ENCODE measurements at places on chromosomes 1 and 21. TPM values are rescaled to one million over a fixed set of nuclear protein-coding genes. Genes with fewer than 3 reads are reported as not detected.

GRCh38 chr1:63743781-63744180 lies 30.0 kb upstream of the ROR1 start:
- H3K36me3 ChIP-seq, result no peaks in the 10 kb centered on the region
- DNase-seq, result no peak
- H3K27ac ChIP-seq, result no peak overlapping the region
- no peak overlapping the region for H3K4me3 ChIP-seq

DNA sequence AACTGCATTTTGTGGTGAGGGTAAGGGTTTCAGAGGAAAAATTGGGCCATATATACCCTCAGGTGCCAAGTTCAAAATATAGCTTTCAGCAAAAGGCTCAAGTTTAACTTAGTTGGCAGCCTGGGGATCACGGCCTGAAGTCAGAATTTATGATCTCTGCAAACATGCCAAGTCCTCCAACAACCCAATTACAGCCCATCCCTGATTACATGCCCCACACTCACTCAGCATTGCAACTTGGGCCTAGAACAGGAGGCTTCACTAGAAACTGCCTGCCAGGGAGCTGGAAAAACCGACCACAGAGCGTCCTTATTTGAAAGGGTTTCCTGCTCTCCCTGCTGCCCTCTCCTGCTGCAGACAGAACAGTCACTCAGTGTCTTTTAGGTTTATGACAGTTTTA lies 12.4 kb downstream of the FYB2 start:
- no peaks in the 10 kb centered on the region for H3K4me1 ChIP-seq
- no peak overlapping the region for H3K4me3 ChIP-seq
- H3K27me3 ChIP-seq, result no peaks in the 10 kb centered on the region
- DNase-seq, result no peak
- H3K27ac ChIP-seq, result no peak overlapping the region
- H3K36me3 ChIP-seq, result no peaks in the 10 kb centered on the region

- peaks cover 38% of the 10 kb centered on the region for H3K27me3 ChIP-seq
- H3K4me1 ChIP-seq, result no peaks in the 10 kb centered on the region
- no peak for DNase-seq
- no peak overlapping the region for H3K27ac ChIP-seq
- no peak overlapping the region for H3K4me3 ChIP-seq
- no peaks in the 10 kb centered on the region for H3K36me3 ChIP-seq
Observed at GRCh38 chr1:148353461-148354283, 129.4 kb downstream of the PPIAL4G start.

DNA sequence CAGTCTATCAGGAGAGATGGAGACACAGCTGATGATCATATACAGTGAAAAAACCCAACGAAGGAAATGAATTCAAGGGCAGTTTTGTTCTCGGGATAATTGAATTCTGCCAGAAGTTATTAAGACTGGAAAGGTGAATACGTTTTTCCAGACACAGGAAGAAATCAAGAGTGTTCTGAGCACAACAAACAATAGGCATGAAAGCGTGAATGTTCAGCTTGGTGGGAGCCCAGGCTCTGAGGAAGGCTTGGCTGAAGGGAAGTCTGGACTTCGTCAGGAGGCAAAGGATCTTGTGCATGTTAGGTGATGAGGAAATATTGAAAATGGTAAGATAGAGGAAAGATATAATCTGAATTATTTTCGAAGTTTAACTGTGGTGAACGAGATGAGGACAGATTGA lies 50.4 kb downstream of the CYYR1 start:
- no peak for DNase-seq
- H3K4me3 ChIP-seq, result no peak overlapping the region
- no peaks in the 10 kb centered on the region for H3K4me1 ChIP-seq
- H3K27me3 ChIP-seq, result no peaks in the 10 kb centered on the region
- no peaks in the 10 kb centered on the region for H3K36me3 ChIP-seq

DNA sequence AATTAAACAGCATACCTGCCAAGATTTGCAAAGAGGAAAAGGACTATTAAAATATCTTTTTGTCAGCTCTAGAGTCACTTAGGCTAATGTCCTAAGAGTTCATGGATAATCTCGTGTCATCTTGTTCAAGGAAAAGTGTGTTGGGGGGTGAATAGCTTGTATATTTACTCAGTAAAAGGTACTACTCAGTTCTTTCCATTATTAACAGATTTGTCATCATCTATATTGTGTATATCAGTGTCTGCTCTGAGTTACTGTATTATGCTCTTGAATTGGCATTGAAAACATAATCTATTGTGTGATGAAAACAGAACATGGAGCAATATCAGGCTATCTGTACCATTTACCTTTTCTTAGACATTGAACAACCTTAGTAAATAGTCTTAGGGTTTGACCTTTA lies 41.9 kb downstream of the SMG7 start:
- no peak overlapping the region for H3K4me3 ChIP-seq
- no peaks in the 10 kb centered on the region for H3K4me1 ChIP-seq
- no peak overlapping the region for H3K27ac ChIP-seq

- peaks cover 11% of the 10 kb centered on the region for H3K27me3 ChIP-seq
- H3K4me1 ChIP-seq, result no peaks in the 10 kb centered on the region
- no peak overlapping the region for H3K27ac ChIP-seq
- no peak overlapping the region for H3K4me3 ChIP-seq
- no peaks in the 10 kb centered on the region for H3K36me3 ChIP-seq
Observed at GRCh38 chr1:23278717-23279116, 61.4 kb upstream of the HTR1D start.

- no peak overlapping the region for H3K27ac ChIP-seq
- no peak for DNase-seq
- H3K4me1 ChIP-seq, result no peaks in the 10 kb centered on the region
- H3K4me3 ChIP-seq, result no peak overlapping the region
- H3K36me3 ChIP-seq, result no peaks in the 10 kb centered on the region
- H3K27me3 ChIP-seq, result peaks cover 2% of the 10 kb centered on the region
Observed at GRCh38 chr1:6485168-6486101, 6.0 kb downstream of the PLEKHG5 start.

DNA sequence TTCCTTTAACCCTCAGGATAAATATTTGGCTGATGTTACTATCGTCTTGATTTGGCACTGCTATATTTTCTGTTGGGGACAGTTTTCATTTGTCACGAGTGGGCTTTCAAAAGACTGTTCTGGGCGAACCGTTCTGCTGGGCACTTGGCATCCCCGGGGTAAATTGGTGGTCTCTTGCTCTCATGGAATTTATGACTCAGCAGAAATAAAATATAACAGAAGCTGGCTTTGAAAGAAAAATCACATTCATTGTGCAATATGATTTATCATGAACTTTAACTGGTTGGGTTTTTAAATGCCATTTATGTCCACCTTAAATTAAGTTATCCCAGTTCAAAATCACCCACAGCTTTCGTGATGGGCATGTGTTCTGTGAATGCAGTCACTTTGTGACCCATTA lies 147.3 kb downstream of the KAZN start:
- no peaks in the 10 kb centered on the region for H3K4me1 ChIP-seq
- H3K4me3 ChIP-seq, result no peak overlapping the region
- no peak overlapping the region for H3K27ac ChIP-seq
- H3K36me3 ChIP-seq, result no peaks in the 10 kb centered on the region
- no peak for DNase-seq

DNA sequence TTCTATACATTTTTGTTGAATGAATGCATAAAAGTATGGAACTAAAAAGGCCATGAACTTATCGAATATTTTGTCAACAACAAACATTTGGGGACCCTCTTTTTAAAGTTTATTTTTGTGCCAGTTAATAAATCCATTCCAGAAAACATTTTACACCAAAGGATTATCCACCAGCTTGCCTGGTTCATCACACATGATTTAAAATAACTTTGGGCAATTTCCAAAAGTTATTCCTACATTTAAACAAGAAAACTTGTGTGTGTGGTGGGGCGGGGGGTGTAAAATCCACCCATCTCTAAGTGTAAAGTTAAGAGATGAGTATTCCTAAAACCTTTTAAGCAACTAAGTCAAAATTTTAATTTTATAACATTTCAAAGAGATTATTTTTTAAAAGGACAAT lies 224.5 kb upstream of the SNX7 start:
- no peak for DNase-seq
- H3K4me3 ChIP-seq, result no peak overlapping the region
- H3K36me3 ChIP-seq, result no peaks in the 10 kb centered on the region
- H3K4me1 ChIP-seq, result no peaks in the 10 kb centered on the region

DNA sequence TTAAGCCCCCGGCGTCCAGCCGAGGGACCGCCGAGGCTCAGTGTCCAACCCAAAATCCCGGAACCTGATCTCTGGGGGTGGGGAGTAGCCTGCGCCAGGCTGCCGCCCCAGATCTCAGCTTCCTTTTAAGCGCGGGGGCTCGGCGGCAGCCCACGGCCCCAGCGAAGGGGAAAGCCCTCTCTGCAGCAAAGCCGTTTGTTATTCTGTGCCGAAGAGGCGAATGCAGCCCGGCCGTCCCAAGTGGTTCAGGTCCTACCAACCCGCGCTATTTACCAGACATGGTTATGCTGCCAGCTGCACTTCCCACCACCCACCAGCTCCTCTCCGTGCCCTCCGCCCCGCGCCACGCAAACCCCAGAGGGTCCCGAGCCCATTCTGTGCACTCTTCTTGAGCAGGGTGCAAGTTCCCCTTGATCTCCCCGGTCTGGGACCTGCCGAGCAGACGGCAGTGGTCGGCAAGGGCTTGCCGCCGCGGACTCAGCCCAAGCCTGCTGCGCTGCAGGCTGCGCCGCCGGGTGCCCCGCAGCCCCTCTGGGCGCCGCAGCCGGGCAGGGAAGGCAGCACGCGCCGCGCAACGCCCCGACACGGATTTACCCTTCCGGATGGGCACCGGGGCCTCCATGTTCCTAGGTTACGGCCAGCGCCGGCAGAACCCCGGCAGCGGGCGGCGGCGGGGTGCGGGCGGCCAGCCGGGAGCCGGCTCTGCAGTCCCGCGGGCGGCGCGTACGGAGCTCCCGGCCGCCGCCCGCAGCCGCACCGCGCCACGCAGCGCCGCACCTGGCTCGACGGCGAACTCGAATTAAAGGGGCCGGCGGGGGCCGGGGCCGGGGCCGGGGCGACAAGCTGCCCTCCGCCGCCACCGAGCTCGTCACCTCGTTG lies 738 bp upstream of the KCNA2 start:
- DNase-seq, result no peak
- H3K27ac ChIP-seq, result no peak overlapping the region
- H3K4me3 ChIP-seq, result peak overlapping the region; percentile 84
- no peaks in the 10 kb centered on the region for H3K36me3 ChIP-seq
- H3K4me1 ChIP-seq, result peaks cover 3% of the 10 kb centered on the region

DNA sequence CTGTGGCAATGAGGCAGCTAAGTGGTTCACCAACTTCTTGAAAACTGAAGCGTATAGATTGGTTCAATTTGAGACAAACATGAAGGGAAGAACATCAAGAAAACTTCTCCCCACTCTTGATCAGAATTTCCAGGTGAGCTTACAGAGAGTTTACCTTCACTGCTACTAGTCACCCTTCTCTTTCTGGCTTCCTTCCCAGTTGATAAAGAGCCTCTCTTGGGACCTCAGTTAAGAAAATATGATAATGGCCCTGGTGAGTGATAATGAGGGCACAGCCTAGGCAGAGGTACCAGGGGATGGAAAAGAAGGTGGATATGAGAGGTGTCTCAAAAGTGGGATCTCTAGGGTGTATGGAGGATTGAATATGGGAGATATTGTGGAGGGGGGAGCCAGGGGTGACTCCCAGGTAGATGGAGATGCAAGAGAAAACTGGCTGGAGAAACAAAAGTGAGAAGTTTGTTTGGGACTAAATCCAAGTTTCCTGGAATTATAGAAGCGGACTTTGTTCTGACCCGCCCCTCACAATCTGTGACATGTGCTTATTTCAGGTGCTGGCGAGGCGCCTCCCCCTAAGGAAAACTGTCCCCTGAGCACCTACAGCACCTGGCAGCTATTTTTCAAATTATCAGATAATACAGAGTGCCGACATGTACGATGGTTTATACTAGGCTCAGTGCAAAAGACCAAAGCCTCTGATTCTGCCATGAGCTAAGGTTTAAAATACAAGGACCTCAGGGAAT lies 13.7 kb downstream of the MTARC2 start:
- H3K27me3 ChIP-seq, result no peaks in the 10 kb centered on the region
- H3K36me3 ChIP-seq, result no peaks in the 10 kb centered on the region
- no peak for DNase-seq
- no peak overlapping the region for H3K4me3 ChIP-seq
- H3K27ac ChIP-seq, result no peak overlapping the region

- peak overlapping the region; percentile 50 for H3K27ac ChIP-seq
- peaks cover 75% of the 10 kb centered on the region for H3K4me1 ChIP-seq
- H3K36me3 ChIP-seq, result no peaks in the 10 kb centered on the region
- no peak overlapping the region for H3K4me3 ChIP-seq
Observed at GRCh38 chr1:19465123-19465522, 20.2 kb downstream of the CAPZB start.

DNA sequence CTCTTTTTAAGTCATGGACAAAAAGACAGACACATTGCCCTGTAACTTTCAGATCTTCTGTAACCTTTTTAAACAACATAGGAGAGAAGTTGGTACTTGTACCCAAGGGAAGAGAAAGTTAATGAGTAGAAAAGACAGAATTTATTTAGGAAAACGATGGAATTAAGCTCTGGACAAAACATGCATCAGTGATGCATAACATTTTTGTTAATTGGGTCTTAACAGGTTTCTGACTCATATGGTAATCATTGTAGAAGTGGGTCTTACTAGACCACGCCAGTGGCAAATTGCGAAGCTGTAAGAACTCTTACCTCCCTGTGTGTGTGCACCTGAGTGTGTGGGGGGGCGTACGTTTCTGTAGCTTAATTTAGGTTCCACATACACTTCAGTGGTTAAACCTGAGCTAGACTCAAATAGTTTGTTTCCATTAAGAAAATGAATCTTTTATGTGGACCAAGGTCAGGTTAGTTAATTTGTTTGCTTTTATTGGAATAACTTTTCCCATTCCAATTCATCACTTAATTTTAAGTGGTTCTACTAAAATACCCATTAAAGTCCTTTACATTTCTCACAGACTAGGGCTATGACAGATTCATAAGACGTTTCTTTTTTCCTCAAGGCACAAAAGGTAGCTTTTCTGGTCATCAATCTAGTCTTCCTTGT lies 48.1 kb downstream of the NFIA start:
- no peak overlapping the region for H3K4me3 ChIP-seq
- H3K4me1 ChIP-seq, result no peaks in the 10 kb centered on the region
- DNase-seq, result no peak
- H3K27me3 ChIP-seq, result no peaks in the 10 kb centered on the region

- no peaks in the 10 kb centered on the region for H3K4me1 ChIP-seq
- H3K27me3 ChIP-seq, result no peaks in the 10 kb centered on the region
Observed at GRCh38 chr1:5253036-5253435, 598.6 kb downstream of the AJAP1 start.

- no peak overlapping the region for H3K4me3 ChIP-seq
- DNase-seq, result no peak
- H3K36me3 ChIP-seq, result no peaks in the 10 kb centered on the region
- no peak overlapping the region for H3K27ac ChIP-seq
- H3K27me3 ChIP-seq, result no peaks in the 10 kb centered on the region
Observed at GRCh38 chr1:61143821-61144424, 61.6 kb downstream of the NFIA start.

The LINGO4 gene
- 0.40 TPM for total RNA-seq

The SPRR4 gene
- not detected for total RNA-seq

The DDX20 gene
- total RNA-seq, result 19.8 TPM

The GPR161 gene
- total RNA-seq, result 0.35 TPM

The LCE1E gene
- not detected for total RNA-seq

The SMG5 gene
- 84.2 TPM for total RNA-seq

The APH1A gene
- 133 TPM for total RNA-seq

The OR2T11 gene
- not detected for total RNA-seq
